ENCODE measurements at places on chromosomes 3 and 15.

DNA sequence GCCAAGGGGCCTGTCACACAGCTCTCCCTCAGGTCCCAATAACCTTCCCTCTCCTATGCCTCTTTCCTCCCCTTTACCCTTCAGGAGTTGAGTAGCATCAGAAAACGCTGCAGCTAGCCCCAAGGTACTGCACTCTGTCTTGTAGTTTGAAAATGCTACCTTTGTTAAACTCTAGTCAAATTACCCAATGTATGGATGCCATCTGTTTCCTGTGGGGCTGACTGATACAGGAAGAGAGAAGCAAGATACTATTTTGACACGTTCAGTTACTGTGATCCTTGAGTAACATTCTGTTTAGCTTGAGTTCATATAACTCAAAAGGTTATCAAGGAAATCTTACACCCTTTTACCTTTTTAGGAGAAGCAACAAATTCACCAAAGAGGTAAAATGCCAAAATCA is 493.1 kb downstream of the FHIT start:
- DNase-seq, result no peak

GRCh38 chr15:45048794-45049631 is 26.0 kb downstream of the SORD start:
- no peak for DNase-seq

GRCh38 chr3:64928683-64929082 is 240.9 kb upstream of the ADAMTS9 start:
- DNase-seq, result no peak

GRCh38 chr3:16500093-16500492 is 13.4 kb downstream of the RFTN1 start:
- no peak for DNase-seq

DNA sequence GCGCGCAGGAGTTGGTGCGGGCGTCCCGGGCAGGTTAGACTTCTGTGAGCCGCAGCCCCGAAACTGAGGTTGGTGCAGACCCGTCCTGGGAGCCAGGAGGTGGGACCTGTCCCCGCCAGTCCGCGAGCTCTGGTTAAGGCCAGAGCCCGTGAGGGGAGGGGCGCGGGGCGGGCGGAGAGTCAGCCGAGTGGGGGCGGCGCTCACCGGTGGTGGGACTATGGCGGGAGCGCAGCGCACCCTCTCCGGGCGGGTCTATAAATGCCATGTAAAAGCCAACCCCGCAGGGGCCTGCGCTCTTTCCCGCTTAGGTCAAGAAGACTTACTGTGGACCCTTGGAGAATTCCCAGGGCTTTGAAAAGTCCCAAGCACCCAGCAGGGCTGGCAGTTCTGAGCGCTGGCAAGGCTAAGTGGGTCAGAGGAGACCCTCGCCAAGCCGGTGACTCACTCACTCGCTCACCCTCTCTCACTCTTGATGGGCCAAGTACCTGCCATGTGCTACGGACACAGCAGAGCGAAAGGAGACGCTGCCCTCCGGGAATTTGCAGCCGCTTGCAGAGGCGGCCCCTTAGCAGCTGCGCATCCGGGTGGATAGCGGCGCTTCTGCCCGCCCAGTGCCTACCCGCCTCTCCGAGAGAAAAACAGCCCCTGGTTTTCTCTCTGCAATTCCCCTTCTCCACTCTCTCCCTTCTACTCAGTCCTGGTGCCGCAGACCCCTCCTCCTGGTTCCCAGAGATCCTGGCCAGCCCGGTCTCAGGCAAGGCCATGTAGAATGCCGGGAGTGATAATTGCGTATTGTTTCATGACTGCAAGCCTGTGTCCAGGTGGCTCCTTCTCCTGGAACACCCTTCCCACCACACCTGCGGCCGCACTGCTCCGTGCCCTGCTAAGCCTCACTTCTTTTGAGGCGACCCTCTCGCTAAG is at the start of gene ALDH1L1:
TSS of gene ALDH1L1 (minus strand) at position 110 of the 921 bp plus-strand sequence. CDS start 19,607 bp downstream, outside the sequence.
- peak; percentile 22 for DNase-seq

- DNase-seq, result no peak
Observed at GRCh38 chr15:83358972-83359564, 74.6 kb upstream of the BNC1 start.

- DNase-seq, result no peak
Observed at GRCh38 chr15:43408789-43409188, 37.9 kb downstream of the TUBGCP4 start.

DNA sequence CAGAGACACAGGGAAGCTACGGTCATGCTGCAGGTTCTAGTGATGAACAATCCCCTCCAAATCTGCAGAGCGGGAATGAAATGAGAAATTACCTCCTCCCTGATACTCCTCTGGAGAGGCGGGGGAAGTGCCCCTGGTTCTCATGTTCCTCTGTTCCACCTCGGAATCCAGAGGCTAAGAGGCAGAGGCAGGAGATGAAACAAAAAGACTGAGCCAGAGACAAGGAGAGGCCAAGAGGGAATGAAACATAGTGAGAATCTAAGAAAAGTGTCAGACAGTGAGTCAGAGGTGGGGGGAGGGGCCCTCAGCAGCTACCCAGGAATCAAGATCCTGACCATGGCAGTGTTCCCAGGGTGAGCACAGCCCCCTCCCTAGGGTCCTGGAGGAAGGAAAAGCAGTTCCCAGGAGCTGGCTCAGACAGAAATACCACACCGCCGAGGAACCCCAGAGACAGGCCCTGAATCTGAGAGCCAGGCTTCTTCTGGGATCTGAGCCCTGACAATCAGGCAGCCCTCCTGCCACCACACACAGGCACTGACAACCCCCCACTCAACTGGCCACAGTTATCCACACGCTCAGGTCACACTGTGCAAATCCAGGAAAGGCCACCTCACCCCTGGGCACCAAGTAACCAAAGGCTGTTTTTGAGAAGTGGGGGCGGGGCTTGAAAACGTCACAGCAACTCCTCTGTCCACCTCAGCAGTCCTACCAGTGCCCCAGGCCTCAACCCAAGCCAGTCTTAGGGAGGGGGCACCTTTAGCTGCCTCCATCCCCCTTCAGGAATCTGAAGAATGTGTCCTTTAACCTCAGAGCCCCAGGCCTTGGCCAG is 2.4 kb downstream of the CSRNP1 start:
- DNase-seq, result no peak

DNA sequence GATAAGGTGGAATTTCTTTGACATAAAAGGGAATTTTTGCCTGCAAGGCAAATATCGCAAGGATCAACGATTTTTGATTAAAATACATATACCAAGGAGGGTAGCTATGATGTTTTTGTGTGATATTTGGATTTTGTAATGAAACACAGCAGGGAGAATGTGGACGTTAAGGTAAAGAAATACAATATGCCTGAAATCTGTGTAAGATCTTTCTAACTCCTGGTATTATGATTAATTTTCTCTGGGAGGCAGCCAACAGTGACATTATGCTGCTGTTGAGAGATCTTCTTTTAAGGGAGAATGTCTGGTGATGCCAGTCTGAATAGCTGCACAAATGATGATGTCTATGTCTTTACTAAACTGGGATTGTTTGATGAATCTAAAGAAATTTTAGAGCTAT is 972.2 kb downstream of the SQOR start:
- no peak for DNase-seq

Measured in NCI-H345 (cell line).